NCI-H774 (cell line): ENCODE measurements at places on chromosomes 4 and X.

- no peak for DNase-seq
These were observed 108.2 kb upstream of the SORBS2 start for GRCh38 chr4:185920171-185920570.

DNA sequence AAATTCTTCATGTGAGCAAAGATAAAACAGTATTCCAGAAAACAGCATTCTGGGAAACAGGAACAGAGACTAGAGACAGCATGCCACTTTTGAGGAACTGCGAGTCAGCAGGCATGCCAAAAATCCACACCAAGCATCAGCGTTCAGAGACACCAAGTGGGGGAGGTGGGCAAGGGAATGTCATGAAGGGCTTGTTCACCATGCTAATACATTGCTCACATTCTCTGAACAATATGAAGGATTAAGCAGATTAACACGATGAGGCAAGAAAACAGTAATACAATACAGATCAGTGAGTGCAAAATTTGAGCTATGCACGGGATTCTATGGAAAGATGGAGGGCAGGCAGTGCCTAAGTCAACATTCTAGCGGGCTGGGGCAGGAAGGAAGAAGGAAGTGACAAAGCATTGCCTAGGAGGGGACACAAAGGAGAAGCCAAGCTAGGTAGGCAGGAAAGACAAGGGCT lies 278.3 kb downstream of the FBXW7 start:
- DNase-seq = no peak

DNA sequence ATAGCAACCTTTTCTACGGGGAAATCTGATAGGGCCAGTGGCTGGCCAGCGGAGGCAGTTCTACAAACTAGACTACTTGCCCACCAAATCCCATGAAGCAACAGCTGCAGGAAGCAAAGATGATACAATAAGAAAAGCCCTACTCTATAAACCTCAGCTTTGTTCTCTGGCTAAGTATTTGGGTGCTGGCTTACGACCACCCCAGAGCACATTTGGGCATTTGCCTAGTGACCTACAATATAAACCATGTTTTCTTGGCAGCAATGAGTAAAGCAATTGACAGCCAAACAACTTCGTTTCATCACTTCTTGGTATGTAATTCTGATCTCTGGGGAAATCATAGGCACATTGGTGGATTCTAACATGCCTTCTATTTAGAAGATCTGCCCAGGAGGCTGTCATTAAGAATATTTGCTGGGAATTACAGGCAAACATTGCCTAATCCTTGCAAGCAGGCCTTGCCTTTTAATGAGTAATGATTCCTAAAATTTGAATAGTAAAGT lies 7.5 kb upstream of the LHFPL1 start:
- no peak for DNase-seq

- DNase-seq = no peak
These were observed 142.3 kb downstream of the SH3KBP1 start for GRCh38 chrX:19745077-19745476.

DNA sequence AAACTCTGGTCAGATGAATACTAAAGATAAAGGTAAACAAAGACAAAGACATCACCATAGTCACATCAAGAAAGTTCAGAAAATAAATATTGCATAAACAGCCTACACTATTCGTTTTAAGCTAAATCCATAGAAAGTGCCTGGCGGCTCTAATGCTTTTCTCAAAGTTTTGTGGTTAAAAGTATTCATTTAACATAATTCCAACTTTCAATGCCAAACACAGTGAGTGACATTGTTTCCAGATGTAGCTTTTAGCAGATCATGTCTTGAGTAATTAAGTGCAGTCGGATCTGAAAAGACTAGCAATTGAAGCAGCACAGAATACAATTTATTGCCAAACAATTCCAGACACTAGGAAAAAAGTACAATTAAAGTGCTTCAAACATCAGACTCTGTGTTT lies 287.1 kb upstream of the ADGRL3 start:
- no peak for DNase-seq

- DNase-seq = no peak
These were observed 2.0 kb downstream of the MID1IP1 start for GRCh38 chrX:38803243-38803587.

DNA sequence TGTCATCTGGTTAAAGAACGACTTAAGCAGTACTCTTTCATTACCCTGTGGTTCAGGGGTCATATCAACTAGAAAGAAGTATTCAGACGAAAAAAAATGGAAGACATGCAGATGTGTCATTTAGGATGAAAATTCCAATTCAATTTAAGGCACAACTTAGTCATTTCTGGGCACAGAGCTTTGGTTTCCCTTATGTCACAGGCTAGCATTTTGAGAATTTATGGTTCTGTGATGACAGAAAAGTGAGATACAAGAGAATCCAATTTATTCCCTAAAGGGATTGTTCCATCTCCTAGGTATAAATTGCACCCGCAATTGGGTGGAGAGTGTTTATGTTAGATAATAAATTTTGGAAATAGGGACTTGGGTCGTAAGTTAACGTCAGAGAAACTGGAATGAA lies 306.6 kb downstream of the STK32B start:
- no peak for DNase-seq

DNA sequence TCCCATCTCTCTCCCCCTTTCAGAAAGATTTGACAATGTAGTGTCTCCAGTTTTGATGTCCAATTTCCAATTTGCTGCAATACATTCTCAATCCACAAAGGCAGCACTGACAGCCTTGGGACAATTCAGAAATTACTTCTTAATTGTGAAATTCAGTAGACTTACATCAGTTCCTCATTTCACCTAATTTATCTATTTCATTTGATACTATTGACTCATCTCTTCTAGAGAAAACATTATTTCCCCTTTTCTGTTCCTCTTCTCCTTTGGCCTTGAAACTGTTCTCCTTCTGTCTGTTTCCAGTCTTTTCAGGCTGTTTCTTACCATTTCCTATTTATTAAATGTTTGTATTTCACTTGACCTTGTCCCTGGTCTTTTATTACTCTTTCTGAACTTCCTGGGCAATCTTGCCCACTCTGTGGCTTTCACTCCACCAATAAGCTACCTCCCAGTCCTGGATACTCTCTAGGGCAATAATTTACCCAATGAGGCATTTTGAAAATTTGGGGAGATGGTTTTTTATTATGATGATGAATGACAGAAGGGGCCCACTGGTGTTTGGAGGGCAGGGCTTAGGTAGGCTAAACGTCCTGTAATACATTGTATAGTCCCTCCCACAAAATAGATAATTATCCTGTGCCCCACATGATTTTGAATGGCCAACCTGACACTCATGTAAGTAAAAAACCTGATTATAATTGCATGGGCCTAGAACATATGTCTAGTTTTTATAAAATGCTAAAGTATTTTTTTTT lies 498.0 kb upstream of the BOD1L1 start:
- DNase-seq = no peak

DNA sequence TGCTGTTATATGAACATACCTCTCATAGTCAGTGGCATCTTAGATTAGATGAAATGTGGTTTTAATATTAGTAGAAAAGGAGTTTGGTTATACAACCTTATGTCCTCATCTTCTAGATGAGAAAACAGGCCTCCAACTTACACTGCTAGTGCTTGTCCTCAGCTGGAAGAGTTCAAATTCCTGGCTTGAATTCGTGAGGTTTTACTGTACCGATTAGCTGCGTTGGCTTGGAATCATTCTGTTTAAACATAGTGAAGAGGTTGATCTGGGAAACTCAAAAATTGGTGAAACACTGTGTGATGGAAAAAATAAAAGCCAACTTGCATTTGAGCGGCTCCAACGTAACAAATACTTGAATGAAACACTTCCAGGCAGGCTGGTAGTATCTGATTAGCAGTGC lies 81.0 kb downstream of the LNX1 start:
- DNase-seq = no peak

DNA sequence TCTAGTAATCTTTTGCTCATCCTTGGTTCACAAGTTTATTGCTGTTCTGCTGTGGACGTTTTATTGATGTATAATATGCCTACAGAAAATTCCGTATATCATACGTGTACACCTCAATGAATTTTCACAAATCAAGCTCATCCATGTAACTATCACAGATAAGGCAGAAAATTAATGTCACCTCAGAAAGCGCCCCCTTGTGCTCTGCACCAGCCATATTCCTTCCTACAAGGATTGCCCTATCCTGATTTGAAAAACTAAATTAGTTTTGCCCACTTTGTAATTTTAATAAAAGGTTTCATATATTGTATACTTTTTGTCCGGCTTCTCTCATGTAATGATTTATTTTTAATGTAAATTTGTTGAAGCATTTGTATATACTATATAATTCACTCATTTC lies 390.8 kb downstream of the ADGRL3 start:
- DNase-seq = no peak

GRCh38 chr4:132333724-132334047 lies 815.4 kb upstream of the PCDH10 start:
- no peak for DNase-seq

DNA sequence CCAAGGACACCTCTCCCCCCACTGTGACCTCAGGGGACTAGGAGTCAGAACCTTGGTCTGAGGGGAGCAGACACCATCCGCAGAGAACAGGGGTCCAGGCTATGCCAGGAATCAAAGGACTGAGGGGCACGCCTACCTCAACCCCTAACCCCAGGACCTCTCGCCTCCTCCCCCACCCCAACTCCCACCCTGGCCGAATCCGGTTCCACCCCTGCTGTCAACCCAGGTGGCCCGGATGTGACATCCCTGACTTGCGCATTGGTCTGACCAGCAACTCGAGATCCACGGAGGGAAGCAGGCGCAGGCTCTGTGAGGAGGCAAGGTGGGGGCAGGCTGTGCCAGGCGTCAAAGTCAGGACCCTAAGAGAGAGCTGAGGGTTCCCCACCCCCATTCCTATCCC lies 468 bp upstream of the MAGEA4 start:
- DNase-seq = no peak

DNA sequence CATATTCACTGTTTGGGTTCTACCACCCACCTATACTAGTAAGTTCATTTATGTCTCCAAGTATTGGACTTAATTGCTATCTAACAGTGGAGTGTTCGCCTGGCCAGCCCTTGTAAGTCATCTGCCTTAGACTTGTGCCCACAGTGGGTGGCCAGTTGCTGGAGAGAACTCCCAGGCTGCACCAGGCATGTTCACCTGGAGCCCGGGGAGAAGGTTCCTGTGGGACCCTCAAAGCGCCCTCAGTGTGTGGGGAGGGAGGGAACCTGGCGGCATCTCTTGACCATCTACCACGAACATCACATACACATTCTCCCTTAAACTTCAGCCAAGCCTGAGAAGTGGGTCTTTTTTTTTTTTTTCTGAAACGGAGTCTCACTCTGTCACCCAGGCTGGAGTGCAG lies 138.1 kb downstream of the CPZ start:
- DNase-seq = no peak

GRCh38 chrX:144379156-144379555 lies 495.3 kb downstream of the UBE2NL start:
- peak; percentile 7 for DNase-seq

- no peak for DNase-seq
These were observed 2.0 kb downstream of the ATP6AP1 start for GRCh38 chrX:154430479-154430878.

DNA sequence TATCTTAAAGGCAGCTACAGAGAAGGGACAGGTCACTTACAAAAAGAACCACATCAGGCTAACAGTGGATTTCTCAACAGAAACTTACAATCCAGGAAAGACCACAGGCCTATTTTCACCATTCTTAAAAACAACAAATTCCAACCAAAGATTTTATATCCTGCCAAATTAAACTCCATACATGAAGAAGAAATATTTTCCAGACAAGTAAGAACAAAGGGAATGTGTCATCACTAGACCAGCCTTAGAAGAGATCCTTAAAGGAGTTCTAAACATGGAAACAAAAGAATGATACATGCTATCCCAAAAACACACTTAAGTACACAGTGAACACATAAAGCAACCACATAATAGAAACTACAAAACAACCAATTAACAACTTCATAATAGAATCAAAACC lies 105.6 kb downstream of the ANXA10 start:
- DNase-seq = no peak

- DNase-seq = no peak
These were observed 182.5 kb upstream of the TBL1X start for GRCh38 chrX:9282325-9282724.
